Stimulated activated naive B cell treated with anti-CD40 and anti-IgM and Interleukin-4, amounts not matched to agents 10 μg/mL and 1 μg/mL and 100 μg/mL, for 72 hours (primary cell): ENCODE measurements at places on chromosomes 1 and 21.

DNA sequence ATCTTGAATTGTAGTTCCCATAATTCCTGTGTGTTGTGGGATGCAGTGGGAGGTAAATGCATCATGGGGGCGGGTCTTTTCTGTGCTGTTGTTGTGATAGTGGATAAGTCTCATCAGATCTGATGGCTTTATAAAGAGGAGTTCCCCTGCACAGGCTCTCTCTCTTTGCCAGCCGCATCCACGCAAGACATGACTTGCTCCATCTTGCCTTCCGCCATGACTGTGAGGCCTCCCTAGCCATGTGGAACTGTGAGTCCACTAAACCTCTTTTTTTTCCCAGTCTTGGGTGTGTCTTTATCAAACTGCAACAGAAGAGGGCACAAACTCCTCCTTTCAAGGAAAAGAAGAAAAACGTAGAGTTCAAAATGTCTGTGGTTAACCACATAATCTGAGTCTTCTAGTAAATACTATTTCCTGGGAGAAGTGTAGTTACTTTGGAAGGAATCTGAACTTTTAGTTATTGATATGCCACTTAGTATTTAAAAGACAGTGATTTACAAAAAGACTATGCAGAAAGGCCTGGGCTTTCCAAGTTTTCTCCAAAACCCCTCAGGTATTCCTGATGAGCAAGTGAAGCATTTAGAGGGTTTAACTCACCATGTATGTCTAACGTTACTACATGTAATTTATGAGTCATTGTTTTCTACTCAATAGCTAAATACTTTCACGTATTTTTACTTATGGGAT, 10.0 kb downstream of the ADAMTS1 start:
- no peak overlapping the region for H3K27ac ChIP-seq
- peaks cover 8% of the 10 kb centered on the region for H3K27me3 ChIP-seq
- H3K36me3 ChIP-seq: no peaks in the 10 kb centered on the region
- H3K4me1 ChIP-seq: no peaks in the 10 kb centered on the region
- H3K4me3 ChIP-seq: no peak overlapping the region

DNA sequence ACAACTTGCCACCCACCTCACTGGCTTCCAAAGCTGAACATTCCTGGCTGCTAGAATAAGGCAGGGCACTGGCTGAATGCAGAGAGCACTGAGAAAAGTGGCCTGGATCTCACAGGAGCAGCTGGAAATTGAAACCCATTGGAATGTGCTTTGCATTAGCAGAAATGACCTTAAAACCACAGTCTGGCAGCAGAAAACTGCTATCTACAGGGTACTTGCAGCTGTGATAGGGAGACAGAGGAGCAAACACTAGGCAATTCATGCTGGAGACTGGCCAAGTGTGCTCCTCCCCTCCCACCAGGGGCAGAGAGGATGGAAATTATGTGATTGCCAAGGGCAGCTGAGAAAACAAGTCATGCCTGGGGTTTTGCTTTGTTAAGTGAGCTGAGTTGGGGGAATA, 47.2 kb downstream of the HSD3B1 start:
- no peak overlapping the region for H3K4me3 ChIP-seq
- H3K27ac ChIP-seq: no peak overlapping the region
- no peak for DNase-seq
- no peaks in the 10 kb centered on the region for H3K4me1 ChIP-seq

DNA sequence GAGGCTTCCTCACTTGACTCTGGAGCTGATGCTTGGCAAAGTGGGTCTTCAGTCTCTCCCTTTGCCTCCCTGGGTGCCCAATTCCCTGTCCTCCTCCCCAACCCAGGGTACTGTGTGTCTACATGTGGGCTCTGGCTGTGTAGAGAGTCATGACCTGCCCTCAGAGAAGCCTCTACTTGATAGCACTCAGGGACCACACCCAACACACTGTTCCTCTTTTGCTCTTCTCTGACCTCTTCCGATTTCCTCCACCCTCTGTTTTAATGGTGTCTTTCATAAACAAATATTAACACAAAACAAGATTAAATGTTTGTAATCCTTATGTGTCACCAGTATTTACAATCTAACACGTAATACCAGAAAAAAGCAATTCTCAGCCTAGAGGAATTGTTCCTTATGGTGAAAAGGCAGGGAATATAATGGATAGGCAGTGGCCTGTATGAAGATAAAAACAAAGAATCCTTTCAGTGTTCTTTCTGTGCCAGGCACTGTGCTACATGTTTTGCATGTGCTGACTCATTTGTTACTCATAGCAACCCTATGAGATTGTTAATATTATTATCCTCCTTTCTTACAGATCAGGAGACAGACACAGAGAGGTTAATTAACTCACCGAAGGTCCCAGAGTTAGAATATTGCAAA, 58.2 kb downstream of the HSD3B1 start:
- peaks cover 8% of the 10 kb centered on the region for H3K4me1 ChIP-seq
- no peak for DNase-seq

- H3K4me1 ChIP-seq: no peaks in the 10 kb centered on the region
- H3K27me3 ChIP-seq: peaks cover 7% of the 10 kb centered on the region
- H3K36me3 ChIP-seq: peaks cover 3% of the 10 kb centered on the region
Measured at GRCh38 chr1:247266053-247266452, 10.2 kb downstream of the VN1R5 start.

DNA sequence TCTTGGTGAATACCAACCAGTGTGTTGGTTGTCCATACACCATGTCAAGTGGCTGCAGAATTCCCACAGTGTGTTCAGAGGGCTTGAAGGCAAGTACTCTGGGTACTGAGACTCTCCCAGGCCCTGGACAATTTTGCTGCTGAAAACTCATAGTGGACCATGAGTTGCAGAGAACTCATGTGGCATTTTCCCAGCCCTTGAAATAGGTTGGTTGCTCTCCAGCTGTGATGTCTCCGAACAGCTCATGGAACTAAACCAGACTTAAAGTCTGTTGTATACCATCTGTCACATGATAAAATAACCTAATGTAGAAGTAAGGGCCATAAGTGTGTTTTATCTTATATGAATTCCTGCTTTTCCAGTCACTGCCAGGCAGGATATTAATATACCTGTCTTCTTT, 67.8 kb downstream of the RGS2 start:
- no peak overlapping the region for H3K27ac ChIP-seq
- H3K4me1 ChIP-seq: no peaks in the 10 kb centered on the region
- no peak overlapping the region for H3K4me3 ChIP-seq
- H3K27me3 ChIP-seq: no peaks in the 10 kb centered on the region

DNA sequence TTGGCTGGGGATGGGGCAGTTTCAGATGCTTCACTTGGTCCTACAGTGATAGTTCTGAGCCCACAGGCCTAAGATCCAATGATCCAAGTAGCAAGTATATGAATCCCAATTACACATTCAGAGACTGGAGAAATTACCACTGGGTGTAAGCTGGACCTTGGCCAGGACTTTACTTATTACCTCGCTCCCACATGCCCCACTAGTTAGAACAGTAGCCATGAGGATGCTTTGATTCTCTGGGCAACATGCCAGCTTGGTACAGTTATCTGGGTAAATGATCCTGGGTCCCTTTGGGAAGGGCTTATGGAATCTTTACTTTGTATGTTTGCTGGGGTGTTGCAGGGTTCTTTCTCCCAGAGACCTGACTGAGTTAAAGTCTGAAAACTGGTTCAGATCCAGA, 5.0 kb upstream of the FCAMR start:
- no peaks in the 10 kb centered on the region for H3K36me3 ChIP-seq
- H3K4me3 ChIP-seq: no peak overlapping the region
- H3K27ac ChIP-seq: no peak overlapping the region
- peaks cover 9% of the 10 kb centered on the region for H3K27me3 ChIP-seq

DNA sequence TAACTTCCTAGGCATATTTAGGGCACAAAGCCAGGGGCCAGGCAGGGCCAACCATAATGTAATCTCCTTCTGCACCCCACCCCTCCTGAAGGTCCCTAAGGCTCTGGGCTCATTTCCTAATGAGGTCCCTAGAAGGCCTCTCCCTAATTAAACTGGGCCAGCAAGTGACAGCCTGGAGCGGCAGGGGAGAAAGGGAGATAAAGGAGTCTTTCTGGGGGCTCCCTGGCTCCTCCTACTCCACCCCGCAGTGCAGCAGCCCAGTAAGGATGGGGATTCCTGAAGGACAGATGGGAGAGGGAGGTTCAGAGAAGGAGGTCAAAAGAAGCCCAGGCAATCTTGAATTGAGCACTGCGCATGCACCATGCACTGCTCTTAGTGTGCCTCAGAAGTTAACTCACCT, 12.8 kb downstream of the LRP8 start:
- H3K27me3 ChIP-seq: no peaks in the 10 kb centered on the region
- DNase-seq: no peak
- H3K27ac ChIP-seq: no peak overlapping the region
- H3K4me1 ChIP-seq: peaks cover 49% of the 10 kb centered on the region
- no peak overlapping the region for H3K4me3 ChIP-seq

DNA sequence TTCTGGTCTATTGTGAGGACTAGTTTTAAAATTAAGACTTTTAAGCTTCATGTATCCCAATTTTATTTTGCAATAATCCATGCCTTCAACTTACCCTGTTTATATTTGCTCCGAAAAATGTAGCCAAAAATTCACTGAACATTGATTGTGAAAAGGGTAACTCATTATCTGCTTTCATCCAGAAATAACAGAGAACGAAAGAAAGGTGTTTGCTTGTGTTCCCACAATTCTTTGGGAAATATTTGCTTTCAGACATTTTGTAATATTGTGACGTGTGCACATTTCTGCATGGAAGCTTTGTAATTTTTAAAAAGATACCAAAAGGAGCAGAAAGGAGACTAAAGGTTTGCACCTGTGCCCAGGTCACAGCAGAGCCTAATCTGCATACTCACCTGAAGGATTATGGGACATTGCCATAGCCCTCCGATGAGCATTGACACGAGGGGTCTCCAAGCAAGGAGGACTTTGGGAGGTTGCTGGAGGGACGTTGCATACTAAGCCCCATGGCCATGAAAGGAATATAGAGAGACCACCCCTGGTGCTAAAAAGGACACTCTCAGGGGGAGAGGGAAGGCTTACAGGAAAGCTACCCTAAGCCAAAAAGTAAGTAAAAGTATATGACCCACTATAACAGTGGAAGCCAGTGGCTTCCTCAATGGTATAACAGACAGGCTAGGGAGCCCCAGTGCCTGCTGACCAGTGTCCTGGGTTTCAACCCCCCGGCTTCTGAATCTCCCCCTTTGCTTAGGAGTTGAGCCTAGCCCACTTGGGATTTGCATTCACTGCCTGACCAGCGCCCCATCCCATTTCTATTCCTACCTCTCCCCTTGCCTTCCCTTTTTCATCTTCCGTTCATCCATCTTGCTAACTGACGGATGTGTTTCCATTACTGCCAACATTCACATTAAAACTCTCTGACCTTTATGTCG, 148.6 kb upstream of the ZC3H12A start:
- H3K4me3 ChIP-seq: no peak overlapping the region
- no peaks in the 10 kb centered on the region for H3K4me1 ChIP-seq
- H3K36me3 ChIP-seq: no peaks in the 10 kb centered on the region

DNA sequence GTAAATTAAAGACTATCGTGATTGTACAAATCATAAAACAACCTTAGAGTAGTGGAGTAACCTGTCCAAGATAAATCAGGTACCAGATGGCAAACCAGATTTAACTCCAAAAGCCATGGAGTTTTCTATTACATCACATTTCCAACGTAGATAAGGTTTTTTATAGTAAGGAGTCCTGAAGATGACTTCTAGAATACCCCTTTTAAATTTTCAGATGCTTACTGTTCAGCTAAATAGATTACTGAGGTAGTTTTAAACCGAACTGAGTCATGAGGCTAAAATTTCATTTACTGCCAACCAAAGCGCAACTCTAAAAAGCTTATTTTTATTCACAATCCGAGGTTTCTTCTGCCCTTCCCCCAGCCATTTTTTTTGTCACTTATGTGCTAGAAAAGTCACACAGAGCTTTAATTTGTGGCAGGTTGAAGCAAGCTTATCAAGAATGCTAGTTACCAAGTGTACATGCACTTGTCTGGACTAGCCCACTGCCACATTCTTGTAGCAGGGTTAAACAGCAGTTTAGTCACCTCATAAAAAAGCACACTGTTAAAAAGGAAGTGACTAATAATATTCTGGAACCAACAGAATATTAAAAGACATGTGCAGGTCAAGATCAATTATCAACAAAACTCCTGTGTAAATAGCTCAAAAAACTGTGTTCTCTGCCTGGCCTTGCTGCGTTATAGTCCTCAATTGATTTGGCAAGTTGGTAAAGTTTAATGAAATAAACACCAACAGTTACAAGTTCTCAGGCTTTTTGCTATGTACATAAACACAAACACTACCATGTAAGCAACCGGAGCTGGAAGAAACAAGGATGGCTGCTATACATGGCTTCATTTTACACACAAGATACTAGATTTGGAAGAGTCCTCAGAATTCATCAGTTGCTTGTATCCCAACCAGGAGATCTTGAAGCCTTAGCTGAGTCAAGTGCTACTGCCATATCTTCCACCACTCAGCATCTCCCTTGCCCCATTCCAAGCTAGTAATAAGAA, 180.3 kb upstream of the DMRTA2 start:
- no peak overlapping the region for H3K4me3 ChIP-seq
- H3K27me3 ChIP-seq: no peaks in the 10 kb centered on the region
- no peak overlapping the region for H3K27ac ChIP-seq
- no peaks in the 10 kb centered on the region for H3K4me1 ChIP-seq
